ENCODE measurements at places on chromosomes 12 and 14.

GRCh38 chr12:89075880-89076540 lies 276.3 kb downstream of the DUSP6 start:
- DNase-seq: no peak

- DNase-seq: no peak
These were observed 22.5 kb downstream of the MAP3K12 start for GRCh38 chr12:53476769-53477209.

DNA sequence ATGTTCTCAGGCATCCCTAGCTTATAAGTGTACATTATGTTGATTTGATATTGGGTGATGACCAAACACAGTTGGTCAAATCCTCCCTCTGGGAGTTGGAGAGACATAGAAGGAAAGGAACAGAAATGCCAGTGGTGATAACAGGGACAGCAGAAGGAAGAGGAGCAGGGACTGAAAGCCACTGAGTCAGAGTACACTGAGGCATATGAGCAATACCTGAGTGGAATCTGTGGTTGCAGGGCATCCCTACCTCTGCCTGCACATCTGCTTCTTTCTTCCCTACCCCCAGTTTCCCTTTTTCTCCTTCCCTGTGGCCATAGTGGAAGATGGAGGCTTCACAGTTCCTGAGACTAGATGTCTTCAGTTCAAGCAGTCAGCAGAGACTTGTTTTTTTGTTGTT lies 44.9 kb downstream of the BICD1 start:
- no peak for DNase-seq

DNA sequence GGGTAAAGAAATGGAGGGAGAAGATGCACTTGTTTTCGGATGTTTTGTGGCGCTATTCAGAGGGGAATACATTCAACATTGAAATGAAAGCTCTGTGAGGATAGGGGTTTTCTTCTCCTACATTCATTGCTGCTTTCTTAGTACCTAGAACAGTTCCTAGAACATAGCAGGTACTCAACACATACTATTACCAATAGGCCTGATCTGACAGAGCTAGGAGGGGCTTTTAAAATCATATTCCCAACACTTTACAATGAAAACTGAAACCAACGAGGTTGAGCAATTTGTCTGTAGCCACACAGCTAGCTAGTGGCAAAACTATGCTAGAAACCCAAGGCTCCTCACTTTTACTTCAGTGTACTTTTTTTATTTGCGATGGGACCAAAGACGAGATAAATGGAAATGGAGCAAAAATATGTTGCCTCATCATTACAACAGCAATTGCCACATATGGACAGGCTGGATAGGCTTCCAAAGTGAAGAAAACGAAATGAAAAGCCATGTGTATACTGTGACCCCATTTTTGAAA lies 23.1 kb upstream of the IL22 start:
- no peak for DNase-seq

GRCh38 chr12:27193106-27193505 lies 51.0 kb upstream of the STK38L start:
- DNase-seq: no peak

GRCh38 chr14:89828471-89829165 lies 125.9 kb downstream of the EFCAB11 start:
- no peak for DNase-seq

DNA sequence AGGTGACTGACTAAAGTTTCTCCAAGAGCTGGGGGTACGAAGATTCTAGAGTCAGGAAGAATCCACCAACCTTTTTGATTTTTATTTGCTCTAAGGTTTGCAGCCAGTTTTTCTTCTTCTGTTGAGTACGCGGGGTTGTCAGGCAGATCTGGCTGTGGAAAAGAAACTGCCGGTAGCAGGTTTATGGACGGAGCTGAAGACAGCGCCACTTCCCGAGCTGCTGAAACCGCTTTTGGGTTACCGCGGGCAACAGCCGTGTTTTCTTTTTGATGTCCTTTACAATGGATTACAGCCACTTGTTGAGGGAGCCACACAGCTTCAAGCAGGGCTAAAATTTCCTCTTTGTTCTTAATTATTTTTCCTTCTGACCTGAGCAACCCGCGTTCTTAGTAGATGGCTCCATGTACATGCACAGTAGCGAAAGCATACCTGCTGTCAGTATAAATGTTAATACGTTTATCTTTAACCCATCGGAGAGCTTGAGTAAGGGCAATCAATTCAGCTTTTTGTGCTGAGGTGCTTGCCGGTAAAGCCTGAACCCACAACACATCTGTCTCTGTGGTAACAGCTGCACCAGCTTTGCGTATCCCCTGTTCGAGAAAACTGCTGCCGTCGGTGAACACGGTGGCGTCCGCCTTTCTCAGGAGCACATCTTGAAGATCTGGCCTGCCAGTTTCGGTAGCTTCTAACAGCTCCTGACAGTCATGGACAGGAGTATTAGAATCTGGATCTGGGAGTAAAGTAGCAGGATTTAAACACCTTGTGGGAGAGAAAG lies 674.3 kb downstream of the TMEM121 start:
- DNase-seq: no peak

DNA sequence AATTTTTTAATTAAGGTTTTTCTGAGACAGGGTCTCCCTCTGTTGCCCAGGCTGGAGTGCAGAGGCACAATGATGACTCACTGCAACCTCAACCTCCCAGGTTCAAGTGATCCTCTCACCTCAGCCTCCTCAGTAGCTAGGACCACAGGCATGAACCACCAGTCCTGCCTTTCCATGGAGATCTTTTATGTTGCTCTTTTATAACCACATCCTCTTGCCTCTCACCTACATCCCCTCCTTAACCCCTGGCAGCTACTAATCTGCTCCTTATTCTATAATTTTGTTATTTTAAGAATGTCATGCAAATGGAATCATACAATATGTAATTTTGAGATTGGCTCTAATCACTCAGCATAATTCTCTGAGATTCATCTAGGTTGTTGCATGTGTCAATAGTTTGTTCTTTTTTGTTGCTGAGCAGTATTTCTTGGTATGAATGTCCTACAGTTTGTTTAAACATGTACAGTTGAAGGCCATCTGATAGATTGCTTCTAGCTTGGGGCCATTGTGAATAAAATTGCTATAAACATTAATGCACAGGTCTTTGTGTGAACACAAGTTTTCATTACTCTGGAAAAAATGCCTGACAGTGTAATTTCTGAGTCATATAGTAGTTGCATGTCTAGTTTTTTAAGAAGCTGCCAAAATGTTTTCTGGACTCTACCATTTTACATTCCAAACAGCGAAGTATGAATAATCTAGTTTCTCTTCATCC lies 249.2 kb upstream of the AMIGO2 start:
- no peak for DNase-seq

GRCh38 chr14:33527023-33527634 lies 423.7 kb downstream of the EGLN3 start:
- no peak for DNase-seq

GRCh38 chr12:6563448-6564050 lies 4.5 kb downstream of the NOP2 start:
- peak; percentile 29 for DNase-seq

DNA sequence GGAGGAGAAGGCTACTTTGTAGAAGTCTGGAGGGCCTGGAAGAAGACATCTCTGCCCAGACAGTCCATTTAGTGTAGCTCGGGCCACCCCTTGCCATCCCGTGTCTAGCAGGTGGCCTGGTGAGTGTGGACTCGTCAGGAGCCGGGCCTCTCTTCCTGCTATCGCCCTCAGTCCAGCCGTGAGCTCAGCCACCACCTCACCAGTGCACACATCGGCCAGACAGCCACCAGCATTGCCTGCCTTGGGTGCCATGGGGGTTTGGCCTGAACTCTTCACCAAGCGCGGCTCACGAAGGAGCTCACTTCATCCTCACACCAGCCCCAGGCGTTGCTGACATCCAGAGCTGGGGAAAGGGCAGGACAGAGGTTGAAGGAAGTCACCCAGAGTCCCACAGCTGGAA lies 19.6 kb upstream of the TRAF3 start:
- DNase-seq: no peak

DNA sequence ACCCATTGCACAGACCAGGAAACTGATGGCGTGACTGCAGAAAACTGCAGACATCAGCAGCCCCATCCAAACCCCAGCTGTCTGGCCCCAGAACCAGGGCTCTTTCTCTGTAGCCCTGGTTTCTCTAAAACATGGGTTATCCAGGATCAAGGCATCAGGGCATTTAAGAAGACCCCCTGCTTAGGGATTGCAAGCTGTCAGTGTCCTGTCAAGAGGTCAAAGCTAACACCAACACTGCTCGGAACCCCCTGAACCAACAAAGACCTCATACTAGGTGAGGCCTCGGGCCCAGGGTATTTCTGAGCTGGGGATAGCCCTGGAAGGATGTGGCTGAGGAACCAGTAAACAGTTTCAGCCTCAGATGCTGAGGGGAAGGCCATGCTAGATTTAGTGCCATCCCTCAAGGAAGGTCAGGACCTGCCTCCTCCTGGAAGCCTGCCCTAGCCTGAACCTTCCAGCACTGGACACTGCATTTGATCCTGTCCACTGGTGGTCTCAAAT lies 39.2 kb downstream of the BCL11B start:
- no peak for DNase-seq

DNA sequence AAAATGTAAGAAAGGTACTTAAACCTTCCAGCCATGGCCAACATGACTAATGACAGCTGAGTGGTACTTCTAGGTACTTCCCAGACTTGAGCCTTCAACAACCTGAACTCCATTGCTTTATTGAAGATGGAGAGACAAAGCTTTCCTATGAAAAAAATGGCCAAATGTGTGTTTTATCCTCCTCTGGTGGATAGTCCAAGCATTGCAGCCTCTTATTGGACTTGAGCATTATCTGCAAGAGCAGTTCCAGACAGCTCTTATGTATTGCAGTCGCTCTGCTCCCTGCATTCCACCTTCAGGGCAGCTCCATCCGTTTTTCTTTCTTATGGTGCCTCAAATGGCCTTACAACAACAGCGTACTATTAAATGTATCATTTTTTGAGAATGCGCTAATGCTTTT lies 588.2 kb downstream of the NRXN3 start:
- no peak for DNase-seq

- DNase-seq: no peak
These were observed 329.1 kb upstream of the ATP2B1 start for GRCh38 chr12:90037740-90038139.

- DNase-seq: no peak
These were observed 9.2 kb downstream of the EXOC3L4 start for GRCh38 chr14:103103461-103104388.

All from T-helper 22 cell (primary cell).